ENCODE measurements at places on chromosomes 2 and 18. TPM values are rescaled to one million over a fixed set of nuclear protein-coding genes. Genes with fewer than 3 reads are reported as not detected.

DLX1 gene
- 0.48 TPM for total RNA-seq

SLC5A7 gene
- total RNA-seq: 5.3 TPM

RESP18 gene
- not detected for total RNA-seq

DOK6 gene
- 13.7 TPM for total RNA-seq

C1GALT1C1L gene
- total RNA-seq: 1.2 TPM

AKAIN1 gene
- not detected for total RNA-seq

AFTPH gene
- total RNA-seq: 53.7 TPM

HOXD1 gene
- 0.48 TPM for total RNA-seq

ANO7 gene
- 6.5 TPM for total RNA-seq

CCBE1 gene
- 2.4 TPM for total RNA-seq

GRCh38 chr2:196652869-196653268 lies 13.4 kb downstream of the CCDC150 start:
- no peak for DNase-seq

DNA sequence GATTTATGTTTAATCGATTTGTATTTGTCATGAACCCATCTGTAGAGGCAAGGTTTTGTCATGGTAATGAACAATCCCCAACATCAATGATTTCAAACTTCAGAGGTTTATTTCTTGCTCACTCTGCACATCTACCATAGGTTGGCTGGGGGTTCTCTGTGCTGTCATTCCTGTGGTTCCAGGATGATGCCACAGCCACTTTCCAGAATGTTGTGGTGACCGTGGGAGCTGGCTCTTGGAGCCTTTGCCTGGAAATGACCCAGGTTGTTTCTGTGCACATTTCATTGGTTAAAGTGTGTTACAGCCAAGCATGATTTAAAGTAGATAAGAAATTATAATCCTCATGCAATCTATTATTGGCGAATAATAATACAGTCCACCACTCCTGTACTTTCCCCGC lies 28.2 kb upstream of the EPAS1 start:
- no peak for DNase-seq

GRCh38 chr2:32496662-32497061 lies 131.2 kb upstream of the TTC27 start:
- DNase-seq: no peak

DNA sequence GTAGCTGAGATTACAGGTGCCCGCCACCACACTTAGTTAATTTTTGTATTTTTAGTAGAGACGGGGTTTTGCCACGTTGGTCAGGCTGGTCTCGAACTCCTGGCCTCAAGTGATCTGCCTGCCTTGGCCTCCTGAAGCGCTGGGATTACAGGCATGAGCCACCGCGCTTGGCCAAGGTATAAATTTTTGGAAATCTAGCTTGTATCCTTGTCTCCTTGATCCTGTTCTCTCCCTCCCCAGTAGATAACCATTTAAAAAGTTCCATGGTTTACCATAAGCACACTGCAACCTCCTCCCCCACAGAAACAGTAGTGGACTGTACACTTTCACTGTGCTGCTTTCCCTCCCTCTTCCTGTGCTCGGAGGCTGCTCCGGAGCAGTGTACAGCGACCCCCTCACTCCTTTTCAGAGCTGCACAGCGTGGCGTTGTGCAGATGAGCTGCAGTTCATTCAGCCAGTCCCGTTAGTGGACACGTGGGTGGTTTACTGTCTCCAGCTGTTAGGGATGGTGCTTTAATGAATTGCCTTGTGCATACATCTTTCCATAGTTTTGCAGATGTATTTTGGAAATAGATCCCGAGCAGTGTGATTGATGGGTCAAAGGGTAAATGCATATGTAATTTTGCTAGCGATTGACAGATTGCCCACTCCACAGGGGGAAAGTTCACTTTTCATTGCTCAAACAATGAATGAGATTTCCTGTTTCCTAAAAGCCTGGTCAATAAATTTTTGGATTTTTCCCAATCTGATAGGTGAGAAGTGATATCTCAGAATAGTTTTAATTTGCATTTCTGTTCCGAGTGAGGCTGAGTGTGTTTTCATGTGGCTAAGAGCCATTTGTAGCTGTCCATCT lies 14.8 kb downstream of the ASB1 start:
- no peak for DNase-seq

DNA sequence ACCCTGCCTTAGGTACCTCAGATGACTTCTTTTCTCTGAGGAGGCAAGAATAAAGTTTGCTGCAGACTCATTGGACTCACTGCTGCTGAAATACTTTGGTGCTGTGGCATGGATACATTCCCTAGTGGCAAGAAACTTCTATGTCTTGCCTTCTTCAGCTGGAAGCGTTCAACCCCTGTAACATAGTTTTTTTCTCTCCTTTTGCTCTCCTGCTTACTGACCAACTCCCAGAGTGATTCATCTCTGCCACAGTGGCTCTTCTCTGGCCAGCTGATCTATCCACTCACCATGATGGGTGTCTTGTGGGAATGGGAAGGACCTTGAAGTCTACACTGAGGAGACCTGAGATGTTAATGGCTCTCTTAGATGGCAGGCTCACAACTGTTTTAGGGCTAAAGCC lies 309.3 kb upstream of the LRRTM4 start:
- DNase-seq: no peak

GRCh38 chr2:9770308-9771100 lies 72.8 kb upstream of the TAF1B start:
- DNase-seq: peak; percentile 69

DNA sequence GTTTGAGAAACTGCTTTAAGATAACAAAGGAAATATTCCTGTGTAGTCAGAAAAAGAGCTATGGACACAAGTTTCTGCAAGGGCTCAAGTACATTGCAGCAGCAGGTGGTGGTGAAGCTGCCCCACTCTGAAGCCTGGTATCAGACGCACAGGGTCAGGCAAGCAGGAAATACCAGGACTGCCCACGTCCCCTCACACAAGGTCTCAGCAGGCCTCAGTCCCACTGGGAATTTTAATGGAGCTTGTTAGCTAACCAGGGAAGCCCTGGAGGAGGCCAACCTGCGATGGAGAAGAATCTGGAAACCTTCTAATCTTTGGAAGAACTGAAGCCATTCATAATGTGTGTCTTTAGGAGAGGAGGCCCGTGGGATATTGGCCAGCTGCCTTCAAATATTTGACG lies 168.3 kb downstream of the UXS1 start:
- peak; percentile 39 for DNase-seq

DNA sequence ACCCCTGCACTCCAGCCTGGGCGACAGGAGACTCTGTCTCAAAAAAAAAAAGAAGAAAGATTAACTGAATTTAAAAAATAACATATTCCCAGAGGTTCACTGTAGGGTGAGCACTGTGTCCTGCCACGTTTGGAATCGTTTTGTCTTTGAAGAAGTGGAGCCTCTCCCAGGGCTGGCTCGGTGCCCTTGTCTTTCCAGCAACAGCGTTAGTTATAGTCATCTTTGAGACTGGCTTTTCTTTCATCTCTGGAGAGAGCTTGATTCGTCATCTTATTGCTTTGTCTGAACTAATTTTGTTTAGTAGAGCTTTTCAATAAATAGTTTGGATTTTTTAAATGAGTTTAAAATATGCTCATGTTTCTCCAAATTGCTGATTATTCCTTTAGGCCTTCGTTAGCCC lies 50.5 kb downstream of the IMPA2 start:
- DNase-seq: peak; percentile 96

- no peak for DNase-seq
Measured at GRCh38 chr18:55868909-55869308, 280.9 kb upstream of the TCF4 start.

DNA sequence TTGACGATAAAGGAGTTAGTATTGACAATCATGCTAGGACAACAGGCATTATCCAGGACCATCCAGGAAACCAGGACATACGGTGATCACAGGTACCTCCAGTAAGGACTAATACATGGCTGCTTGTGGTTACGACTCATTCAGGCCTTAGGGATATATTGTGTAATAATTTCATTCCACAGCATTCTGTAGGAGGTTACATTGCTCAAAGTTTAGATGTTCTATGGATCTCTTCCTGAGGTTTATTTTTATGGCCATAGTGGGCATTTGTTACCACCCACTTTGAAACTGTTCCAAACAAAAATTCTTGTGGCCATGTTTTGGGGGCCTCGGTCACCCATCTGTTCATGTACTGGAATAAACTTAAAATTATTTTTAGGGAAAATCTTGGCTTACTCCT lies 431.6 kb downstream of the METTL4 start:
- DNase-seq: no peak

DNA sequence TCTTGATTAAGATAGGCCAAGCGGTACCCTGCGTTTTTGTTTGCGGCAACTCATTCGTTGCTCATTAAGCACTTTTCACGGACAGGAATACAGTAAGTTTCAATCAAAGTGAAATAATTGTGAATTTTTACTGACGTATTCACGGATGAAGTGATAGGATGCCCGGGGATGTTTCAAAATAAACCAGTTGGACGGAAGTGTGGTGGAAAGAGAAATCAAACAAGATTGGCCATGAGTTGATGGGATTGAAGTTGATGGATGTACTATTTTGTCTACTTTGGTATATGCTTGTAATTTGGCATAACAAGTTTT lies 481 bp downstream of the TMEM177 start:
- DNase-seq: no peak

GRCh38 chr2:36858551-36859365 lies 107.6 kb downstream of the STRN start:
- no peak for DNase-seq

DNA sequence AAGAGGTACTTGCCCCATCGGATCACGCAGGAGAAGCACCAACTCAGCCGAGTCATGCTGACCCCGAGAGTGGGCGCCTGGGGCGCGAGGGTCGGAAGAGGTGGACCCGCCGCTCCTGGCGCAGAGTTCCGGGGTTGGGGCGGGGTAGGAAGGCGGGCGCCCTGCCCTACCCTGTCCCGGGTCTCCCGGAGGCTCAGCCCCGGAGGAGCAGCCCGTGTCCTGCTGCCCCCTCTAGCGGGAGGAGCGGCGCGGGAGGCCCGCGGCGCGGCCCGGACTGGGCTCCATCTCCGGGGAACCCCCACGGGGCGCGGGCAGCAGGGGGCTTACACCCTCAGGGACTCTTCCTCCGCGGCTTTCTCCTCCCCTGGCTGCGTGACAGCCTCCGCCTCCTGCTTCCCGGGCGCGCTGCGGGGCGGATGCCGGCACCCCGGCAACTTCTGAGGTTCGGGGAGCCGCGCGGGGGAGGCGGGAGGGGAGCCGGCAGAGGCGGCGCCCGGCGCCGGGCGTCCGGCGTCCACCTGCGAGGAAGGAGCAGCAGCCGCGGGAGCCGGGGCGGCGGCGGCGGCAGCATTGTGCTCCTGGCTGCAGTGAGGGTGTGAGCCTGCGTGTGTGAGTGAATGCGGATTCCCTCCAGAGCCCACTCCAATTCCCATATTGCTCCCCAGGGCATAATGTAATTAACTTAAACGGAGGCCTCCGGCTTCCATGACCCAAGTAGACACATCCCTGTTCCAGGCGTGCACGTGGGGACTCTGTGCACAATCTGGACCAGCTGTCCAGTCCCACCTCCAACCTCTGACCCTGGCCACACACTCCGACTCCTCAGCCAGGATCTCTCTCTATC lies 7.6 kb upstream of the TNS1 start:
- DNase-seq: peak; percentile 54

DNA sequence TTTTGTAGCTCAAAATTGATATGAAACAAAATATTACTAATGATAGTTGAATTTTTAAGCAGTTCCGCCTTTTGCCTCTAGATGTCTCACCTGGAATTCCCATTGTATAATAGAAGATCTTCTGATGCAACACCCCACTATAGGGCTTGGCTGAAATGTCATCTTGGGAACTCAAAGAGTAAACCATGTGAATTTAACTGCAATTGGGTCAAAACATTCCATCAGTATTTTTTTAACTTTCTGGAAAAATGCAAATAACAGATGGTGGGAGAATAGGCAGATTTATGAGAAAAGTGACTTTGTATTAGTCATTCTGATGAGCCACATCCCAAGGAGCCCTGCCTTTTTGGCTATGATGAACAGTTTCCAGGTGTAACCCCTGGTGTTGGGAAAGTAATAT lies 489.9 kb downstream of the NYAP2 start:
- peak; percentile 64 for DNase-seq

DNA sequence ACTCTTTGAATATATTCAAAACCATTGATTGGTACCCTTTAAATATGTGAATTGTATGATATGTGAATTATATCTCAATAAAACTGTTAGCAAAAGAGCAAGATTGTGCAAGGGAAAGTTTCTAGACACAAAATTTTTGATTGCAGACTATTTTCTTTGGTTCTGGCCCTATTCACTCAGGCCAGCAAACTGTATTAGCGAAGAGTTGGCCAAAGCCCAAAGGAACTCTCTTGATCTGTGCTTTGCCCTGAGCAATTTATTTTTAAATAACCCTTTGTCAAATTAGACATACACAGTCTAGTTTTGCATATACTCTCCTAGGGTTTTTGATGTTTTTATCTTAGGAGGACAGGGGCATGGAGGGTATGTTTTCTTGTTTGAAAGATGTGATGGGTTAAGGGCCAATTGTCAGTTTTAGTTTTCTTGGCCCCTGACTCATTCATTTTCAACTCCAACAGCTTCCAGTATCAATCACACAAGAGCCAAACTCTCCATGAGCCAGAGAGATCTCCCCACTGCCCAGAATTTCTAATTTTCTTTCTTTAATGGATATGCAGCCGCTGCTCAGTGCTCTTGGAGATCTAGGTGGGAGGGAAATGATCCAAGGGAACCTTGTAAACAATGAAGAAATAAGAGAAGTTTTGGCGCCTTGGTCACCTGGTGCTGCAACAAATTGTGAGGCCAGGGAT lies 231.5 kb downstream of the SRBD1 start:
- DNase-seq: no peak

GRCh38 chr2:237904831-237905599 lies 45.6 kb downstream of the RAMP1 start:
- peak; percentile 61 for DNase-seq

DNA sequence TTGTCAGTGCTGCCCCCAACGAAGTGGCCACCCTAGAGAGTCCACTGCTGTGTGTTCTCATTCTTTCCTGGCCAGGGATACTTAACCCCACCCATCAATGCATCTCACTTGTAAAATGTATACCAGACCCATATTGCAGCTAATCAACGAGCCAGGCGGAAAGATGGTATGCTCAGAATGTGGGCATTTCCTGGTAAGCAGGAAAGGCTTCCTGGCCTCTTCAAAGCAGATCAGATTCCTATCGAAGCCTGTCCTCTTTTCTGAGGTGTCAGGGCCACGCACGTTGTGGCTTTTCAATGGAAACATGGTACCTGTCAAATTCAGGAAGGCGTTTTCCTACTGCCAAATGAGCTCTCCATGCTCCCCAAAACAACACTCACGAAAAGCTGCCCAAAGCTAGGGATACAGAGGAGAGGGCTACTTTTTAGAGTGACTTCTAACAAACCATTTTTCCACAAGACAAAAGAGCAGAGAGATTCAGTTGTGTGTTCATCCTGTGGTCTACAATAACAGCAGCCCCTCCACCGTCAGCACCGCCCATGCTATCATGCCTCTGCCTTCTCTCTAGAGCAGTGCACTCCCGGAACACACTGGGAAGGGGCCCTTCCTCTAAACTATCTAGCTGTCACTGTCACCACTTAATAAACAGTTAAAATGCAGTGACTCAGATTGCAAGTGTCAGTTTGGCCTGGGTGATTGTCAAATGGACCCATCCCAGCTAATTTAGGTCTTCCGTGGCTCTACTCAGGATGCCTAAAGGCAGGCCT lies 535.1 kb downstream of the RNF144A start:
- DNase-seq: no peak

- DNase-seq: no peak
Measured at GRCh38 chr2:105937498-105938097, 192.9 kb downstream of the NCK2 start.
